Fibroblast of upper back skin (primary cell): ENCODE measurements at places on chromosomes 13 and 19.

- no peak for DNase-seq
These were observed 784.1 kb downstream of the UQCRFS1 start for GRCh38 chr19:28428663-28429348.

DNA sequence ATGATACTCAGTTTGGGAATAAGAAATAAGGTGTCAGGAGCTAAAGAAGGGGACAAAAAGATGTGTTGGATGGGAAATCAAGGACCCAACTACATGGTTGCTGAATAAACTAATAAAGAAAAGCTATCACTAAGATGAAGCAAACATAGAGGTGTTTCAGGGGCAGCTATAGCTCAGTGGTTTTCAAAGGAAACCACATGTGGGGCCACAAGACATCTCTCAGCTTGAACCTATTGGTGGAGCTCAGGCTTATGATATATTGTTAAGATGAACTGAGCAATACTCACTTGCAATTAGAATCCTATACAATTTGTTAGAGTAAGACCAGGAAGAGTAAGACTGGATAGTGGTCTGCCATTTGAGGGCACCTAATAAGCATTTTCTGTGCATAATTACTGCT, 45.1 kb upstream of the SPRY2 start:
- DNase-seq: no peak

- DNase-seq: no peak
These were observed 67.6 kb downstream of the UFM1 start for GRCh38 chr13:38417241-38417640.

DNA sequence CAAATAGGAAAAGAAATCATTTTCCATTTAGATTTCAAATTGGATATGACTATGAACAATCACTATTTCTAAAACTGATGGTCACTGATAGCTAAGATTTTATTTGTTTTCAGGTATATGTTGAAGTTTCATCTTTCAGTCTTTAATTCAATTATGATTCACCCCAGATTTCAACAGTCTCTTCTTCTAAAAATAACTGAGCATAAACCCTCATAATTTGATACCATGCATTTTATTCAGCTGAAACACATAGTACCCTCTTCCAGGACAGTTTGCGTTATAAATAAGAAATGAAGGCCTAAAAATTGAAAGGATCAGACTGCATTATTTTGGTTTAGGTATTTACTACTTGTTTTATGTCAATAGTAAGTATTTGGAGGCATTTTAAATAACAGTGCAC, 428.5 kb upstream of the NBEA start:
- DNase-seq: no peak

DNA sequence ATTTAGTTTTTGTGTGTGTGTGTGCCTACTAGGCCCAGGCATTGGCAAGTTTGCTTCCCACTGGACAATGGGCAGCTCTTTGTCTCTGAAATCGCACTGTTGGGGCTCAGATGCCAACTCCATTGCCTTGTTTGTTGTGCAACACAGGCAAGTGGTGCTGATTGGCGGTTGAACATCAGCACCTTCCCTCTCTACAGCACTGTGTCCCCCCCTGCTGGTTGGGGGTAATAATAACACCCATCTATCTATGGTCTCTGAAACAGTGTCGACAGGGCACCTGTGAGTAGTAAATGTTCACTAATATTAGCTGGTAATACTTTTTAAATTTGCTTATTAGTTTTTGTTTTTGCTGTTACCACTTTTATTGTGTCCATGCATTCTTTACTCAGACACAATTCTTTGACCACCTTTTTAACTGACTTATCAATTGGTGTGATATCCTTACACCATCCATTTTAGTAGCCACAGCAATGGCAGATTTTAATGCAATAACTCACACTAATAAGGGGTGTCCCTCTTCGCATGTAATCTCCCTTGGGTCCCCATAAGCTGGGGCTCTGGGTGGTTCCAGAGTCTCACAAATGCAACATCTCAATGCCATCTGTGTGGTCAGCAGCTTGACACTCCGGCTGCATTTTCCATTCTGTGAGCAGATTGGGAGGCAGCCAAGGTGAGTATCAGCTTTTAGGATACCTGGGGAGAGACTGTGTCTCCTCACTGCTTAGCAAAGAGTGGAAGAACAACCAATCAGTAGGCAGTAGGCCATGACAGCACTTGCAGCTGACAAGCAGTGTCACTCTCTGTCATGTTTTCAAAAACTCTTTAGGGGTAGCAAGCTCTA, 47.7 kb upstream of the UQCRFS1 start:
- DNase-seq: peak; percentile 5

- DNase-seq: no peak
These were observed at the start of gene ZNF98 for GRCh38 chr19:22422211-22422610. Gene ZNF98, minus strand, starts transcription at chr19:22422346. Its CDS starts 122 bp downstream, at chr19:22422224.

- no peak for DNase-seq
These were observed 336.9 kb upstream of the HTR2A start for GRCh38 chr13:47233734-47234133.

DNA sequence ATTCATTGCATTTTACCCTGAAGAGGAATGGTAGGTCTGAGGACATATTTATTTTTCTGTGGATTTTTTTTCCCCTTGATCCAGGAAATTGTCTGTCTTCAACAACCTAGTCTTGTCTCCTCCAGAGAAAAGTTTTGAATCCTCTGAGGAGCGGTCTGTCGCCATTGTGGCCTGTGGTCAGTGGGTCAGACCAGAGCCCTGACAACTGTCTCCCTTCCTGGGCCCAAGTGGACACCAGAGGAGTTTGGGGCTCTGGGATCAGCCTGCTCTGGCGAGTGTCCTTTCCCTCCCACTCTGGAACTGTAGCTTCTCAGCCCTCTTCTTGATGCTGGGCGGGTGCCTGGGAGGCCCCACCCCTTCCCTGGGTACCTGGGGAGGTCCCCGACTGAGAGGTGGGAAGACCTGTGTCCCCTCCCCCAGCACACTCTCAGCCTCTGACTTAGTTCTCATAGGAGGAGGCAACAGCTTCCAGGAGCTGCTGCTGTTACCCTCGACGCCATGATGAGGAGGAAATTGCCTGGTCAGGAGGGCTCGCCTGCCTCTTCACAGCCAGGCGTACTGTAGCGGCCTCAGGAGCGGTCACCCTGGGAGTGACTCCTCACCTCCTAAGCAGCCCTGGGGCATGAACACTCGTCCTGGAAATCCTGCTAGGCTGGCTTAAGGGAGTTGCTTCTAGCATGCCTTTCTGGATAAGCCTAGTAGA, 110.3 kb downstream of the GGACT start:
- no peak for DNase-seq

- DNase-seq: no peak
These were observed 25.8 kb downstream of the EPN1 start for GRCh38 chr19:55700813-55701212.

- DNase-seq: no peak
These were observed 22.6 kb downstream of the ZSWIM4 start for GRCh38 chr19:13817615-13818371.

- no peak for DNase-seq
These were observed 51.5 kb downstream of the ATP7B start for GRCh38 chr13:51959773-51960172.

- no peak for DNase-seq
These were observed 2.9 kb downstream of the C3 start for GRCh38 chr19:6717441-6717971.

GRCh38 chr19:40143612-40144011, 47.6 kb upstream of the MAP3K10 start:
- DNase-seq: peak; percentile 15

DNA sequence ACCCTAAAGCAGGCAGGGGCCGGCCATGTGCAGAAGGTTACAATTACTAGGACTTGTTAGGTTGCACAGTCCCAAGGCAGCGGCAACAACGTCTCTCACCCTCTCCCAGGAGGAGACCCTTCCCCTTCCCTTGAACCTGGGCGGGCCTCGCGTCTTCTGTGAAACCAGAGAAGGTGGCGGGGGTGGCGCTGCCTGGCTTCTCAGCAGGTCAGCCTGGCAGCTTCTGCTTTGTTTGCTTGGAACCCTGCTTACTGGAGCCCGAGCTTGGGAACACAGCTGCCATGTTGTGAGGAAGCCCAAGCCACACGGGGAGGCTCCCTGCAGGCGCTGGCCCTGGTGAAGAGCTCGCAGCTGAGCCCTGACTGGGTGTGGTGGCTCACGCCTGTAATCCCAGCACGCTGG, 15.5 kb downstream of the MKNK2 start:
- DNase-seq: no peak

DNA sequence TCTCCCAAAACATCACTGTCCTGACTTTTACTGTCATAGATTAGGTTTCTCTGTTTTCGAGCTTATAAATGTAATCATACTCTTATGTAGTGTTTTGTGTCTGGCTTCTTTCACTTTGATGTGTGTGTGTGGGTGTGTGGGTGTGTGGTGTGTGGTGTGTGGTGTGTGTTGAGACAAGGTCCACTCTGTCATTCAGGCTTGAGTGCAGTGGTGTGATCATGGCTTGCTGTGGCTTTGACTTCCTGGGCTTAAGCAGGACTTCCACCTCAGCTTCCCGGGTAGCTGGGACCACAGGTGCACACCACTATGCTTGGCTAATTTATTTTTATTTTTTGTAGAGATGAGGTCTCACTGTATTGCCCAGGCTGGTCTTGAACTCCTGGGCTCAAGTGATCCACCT, 59.6 kb downstream of the PDS5B start:
- no peak for DNase-seq

DNA sequence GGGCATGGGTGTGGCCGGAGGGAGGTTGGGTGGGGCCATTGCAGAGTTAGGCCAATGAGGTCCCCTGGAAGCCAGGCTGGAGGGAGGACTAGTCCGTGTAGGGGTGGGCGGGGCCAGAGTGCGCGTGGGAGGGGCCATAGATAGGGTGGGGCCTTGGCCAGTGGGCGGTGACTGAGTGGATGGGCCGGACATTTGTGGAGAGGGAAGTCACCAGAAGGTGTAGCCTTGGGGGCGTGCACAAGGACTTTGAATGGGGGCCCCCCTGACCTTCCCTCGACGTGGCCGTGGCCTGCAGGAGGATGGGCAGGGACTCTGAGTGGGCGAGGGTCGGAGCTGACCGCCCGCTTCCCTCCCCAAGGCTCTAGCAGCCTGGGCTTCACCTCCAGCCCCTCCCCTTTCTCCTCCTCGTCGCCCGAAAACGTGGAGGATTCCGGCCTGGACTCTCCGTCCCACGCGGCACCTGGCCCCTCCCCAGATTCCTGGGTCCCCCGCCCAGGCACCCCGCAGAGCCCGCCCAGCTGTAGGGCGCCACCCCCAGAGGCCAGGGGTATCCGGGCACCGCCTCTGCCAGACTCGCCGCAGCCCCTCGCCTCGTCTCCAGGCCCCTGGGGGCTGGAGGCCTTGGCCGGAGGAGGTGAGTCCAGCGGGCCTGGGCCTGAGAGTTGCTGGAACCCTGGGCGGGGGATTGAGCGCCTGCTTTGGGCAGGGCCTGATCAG, 16.5 kb upstream of the B3GNT3 start:
- peak; percentile 26 for DNase-seq

- peak; percentile 10 for DNase-seq
These were observed 336.0 kb downstream of the ATP8A2 start for GRCh38 chr13:25707726-25708125.

GRCh38 chr13:26558074-26558805, 757 bp downstream of the WASF3 start:
- DNase-seq: peak; percentile 16

GRCh38 chr19:34288381-34288780, 34.0 kb downstream of the GARRE1 start:
- DNase-seq: no peak

DNA sequence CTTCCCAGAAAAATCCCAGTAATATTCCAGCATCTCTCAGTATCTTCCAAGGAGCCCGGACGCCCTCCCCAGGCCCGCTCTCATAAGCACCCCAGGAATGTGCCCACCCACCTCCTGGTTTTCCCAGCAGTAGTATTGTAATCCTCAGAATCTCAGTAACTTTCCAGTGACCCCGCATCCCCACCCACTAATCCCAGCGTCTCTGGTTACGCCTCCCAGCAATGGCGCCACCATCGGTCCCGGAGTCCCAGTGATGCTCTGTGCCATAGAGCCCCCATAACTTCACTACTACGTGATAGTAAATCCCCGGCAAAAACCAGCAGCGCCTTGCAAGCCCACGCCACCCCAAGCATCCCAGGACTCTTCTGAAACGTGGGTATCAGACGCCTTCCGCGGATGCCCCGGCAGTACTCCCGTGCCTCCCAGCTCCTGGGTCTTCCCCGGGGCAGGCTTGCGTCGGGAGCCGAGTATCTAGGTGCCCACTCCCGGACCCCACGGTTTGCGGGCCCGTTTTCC, 928 bp upstream of the PNPLA6 start:
- peak; percentile 84 for DNase-seq

DNA sequence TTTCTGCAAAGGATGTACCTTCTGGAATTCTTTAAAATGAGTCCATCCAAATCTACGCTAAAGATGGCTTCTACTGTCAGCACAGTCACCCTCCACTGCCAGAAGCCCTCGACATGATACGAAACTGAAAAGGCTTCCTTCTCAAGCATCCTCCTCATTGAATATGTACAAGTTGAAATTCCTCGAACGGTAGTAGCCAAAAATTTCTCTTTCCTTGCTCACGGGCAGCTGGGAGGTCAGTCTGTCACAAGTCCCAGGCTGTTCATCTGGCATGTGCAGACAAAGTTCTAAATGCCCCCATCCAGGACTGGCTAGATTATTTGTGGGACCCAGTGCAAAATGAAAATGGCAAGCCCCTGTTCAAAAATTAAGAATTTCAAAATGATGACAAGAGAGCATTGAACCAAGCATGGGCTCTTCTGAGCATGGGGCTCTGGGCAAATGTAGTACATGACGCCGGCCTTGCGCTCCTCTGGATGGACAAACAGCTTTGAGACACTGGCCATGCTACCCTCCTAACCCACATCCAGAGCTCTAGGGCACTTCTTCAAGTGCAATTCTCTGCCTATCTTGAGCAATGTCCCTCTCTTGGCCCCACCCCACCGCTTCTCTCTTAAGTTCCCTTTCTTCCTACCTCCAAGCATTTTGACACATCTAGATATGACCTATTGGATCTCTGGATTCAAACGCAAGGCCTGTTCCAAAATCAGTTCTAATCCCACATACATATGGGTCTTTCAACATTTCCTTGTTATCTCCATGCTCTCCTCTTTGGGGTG, 78.9 kb upstream of the FLT1 start:
- no peak for DNase-seq

- DNase-seq: no peak
These were observed 585 bp downstream of the MAP1S start for GRCh38 chr19:17719730-17720400.

DNA sequence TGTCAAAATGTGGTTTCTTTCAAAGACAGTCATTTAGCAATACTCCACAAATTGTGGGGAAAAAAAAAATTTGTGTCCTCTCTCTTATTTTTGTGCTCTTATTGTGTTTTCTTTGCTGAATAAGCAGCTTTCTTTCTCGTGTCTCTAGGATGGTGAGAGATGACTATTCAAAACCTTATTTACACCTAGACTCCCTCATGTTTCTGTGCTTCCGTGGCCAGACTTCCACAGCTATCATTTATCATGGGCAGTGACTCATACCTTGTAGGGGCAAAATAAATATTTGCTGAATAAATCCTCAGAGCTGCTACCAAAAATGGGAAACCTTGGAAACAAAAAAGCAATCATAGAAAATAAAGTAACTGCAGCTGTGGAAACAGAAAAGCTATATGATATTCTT, 204.9 kb upstream of the MIR17HG start:
- peak; percentile 87 for DNase-seq
